Memory B cell (primary cell): ENCODE measurements at places on chromosomes 3 and 15.
A peak's percentile ranks its signal among the peaks of the same experiment; 100 is the strongest.

DNA sequence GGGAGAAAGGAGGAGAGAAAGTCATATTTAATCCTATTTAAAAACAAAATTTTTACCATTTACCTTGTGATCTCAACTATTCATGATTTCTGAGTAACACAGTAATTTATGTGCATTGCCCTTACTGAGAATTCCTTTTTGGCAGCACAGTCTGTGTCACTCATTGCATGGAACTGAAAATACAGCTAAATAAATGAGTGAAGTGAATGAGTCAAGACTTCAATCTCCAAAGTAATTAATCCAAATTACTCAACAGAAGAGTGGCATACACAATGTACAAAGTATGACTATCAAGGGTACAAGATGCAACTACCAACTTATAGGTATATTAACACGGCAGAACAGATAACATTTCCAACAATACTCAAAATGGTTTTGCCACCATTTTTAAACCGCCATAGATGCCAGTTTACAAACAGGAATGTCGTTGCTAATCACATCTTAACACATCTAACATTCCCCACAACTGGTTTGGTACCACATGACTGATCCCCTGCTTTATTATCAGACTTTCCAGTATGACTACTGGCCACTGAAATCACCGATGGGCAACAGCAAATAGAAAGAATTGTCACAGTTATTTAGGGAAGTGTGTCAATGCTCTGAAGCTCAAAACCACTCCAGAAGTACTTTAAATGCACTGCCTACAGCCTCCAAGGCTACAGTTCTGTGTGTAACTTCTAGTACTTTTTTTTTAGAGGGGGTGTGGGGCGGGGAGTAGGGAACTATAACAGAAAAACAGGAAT, 410.4 kb downstream of the SHQ1 start:
- no peak for DNase-seq

DNA sequence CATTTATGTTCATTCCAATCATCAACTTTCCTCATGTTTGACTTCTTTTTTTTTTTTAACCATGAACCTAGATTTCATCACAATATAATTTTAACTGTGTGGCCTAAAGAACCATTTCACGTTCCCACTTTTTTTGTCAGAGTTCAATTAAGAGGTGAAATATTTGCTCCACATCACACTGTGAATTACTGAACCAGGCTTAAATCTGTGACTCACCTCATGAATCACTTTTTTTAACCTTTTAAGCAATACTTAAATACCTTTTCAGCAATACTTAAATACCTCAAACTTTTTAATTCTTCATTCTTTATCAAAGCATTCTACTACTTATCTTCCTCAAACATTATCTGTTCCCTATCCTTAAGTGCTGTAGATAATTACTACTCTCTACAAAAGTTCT, 137.6 kb downstream of the SI start:
- no peak for DNase-seq

DNA sequence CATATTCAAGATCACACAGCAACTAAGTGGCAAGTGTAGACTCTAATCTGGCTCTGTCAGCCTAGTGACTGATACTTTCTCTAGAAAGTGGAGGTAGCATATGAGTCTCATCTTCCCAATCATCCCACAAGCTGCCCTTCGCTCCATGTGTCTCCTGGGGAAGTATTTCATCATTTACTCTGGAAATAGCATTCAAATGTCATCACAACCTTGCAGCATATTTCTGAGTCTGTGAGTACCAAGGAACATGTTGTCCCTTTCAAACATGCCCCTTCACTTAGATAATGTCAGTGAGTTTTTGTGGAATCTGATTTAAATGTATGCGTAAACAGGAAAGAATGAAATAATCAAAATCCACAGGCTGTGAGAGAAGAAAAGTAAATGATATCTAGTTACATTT, 322.9 kb downstream of the SLC9A9 start:
- no peak for DNase-seq

GRCh38 chr15:42576776-42577175, 1.4 kb downstream of the STARD9 start:
- no peak for DNase-seq

GRCh38 chr3:65436580-65436979, 602.1 kb downstream of the MAGI1 start:
- DNase-seq = no peak

DNA sequence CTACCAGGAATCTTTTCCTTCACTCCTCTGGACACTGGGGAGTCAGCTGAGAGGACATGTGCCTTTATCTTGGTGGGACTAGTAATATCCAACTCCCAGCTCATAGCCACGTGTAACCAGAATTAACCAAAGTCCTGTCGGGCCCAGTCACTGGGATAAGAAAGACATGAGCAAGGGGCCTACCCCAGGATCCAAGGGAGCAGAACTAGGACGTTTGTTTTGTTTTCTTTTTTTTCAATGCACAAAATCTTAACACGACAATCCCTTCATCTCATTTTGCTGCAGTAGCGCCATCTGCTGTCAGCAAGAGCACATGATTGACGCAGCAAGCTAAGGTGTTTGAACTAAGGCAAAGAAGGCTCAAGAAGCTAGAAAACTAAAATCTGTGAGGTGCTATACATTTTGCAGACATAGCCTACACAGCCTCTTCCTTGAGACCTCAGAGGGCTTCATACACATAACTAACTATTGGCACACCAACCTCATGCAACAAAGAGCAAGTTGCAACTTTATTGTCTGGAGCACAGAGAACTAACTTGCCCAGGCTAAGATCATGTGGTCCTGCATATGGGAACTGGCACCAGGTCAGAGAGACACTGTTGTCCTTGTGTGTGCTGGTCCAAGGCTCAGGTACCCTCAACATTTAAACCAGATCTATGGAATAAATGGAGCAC, 43.6 kb downstream of the RLBP1 start:
- DNase-seq = peak; percentile 42

- no peak for DNase-seq
Observed at GRCh38 chr3:71998995-71999673, 214.2 kb upstream of the PROK2 start.

- DNase-seq = no peak
Observed at GRCh38 chr3:71232175-71232679, 351.3 kb downstream of the FOXP1 start.

- DNase-seq = no peak
Observed at GRCh38 chr15:70627322-70627721, 136.0 kb downstream of the UACA start.

DNA sequence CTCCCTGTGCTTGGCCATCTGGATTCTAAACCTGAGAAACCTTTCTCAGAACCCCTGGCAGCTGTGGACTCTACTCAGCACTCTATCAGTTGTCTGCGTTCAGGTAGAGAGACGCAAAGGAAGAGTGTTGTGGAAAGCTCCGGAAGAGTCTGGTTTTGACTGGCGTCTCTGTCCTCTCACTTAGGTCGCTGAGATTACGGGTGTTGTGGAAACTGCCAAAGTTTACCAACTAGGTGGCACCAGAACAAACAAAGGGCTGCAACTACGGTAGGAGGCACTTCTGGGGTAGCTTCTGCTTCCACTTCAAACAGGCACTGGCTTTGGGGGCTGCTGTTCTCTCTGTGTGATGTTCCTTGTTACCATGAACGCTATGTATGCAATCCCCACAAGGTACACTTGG, 19.2 kb upstream of the ITPKA start:
- no peak for DNase-seq

- DNase-seq = peak; percentile 13
Observed at GRCh38 chr15:88331291-88331690, 74.8 kb upstream of the NTRK3 start.

- DNase-seq = no peak
Observed at GRCh38 chr3:53739966-53740365, 106.3 kb downstream of the CHDH start.

DNA sequence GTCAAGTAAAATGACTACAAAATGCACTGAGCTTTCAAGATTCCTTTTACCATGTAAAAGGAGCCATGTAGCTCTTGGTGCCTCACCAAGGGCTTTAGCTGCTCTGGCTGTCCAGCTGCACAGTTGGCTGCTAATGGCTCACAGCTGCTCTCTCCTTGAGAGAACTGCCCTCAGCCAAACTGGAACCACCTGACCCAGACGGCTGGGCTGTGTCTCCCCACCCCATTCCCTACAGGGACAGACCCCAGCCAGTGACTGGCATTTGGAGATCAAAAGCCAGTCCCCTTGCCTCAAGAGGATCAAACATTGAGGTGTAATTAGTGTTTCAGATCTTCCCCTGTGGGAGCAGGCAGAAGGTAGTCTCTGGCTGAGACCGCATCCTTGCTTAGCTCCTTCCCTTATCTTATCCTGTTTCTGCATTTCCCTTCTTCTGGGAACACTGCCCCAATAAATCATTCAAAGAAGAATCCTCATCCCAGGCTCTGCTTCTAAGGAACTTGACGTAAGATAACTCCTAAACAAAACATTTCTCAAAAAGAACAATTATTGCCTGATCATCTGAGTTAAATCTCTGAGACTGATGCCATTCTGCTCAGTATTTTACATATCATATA, 28.6 kb upstream of the UBE2E2 start:
- DNase-seq = no peak
